Fibroblast of upper back skin (primary cell): ENCODE measurements at places on chromosomes 13 and 19.

DNA sequence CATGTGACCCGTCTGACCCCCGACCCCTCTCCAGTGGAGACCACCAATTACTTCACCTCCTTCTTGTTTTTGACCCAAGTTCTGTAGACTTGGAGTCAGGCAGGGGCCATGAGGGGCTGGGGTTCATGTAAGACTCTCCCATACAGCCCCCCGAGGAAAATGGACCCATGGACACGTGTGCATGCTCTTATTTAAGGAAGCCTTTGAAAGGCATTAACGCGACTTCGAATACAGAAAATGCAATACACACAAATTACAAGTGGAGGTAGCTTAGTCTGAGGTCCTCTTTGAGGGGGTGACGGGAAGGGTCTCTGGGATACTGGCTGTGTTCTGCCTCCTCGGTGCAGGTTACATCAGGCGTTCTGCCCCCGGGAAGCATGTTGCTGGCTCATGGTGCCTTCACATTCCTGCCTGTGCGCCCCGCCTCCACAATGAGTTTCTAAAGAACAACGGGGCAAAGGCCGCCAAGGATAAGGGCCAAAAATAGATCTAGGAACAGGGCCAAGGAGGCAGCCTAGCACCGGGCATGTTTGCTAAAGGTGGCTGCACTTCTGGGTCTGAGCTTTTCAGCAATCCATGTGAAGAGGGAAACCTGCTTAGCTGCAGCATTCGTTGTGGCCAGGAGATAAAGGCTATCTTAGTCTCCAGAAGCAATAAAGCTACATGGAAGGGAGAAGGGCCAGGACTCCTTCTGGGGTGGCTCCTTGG lies 54.5 kb downstream of the RAB20 start:
- no peak for DNase-seq

GRCh38 chr13:59880468-59880867 lies 283.3 kb downstream of the DIAPH3 start:
- peak; percentile 11 for DNase-seq

GRCh38 chr13:99926014-99926731 lies 45.4 kb downstream of the ZIC5 start:
- DNase-seq = peak; percentile 28

- DNase-seq = no peak
Observed at GRCh38 chr13:19062801-19063200, 118.8 kb downstream of the TUBA3C start.

DNA sequence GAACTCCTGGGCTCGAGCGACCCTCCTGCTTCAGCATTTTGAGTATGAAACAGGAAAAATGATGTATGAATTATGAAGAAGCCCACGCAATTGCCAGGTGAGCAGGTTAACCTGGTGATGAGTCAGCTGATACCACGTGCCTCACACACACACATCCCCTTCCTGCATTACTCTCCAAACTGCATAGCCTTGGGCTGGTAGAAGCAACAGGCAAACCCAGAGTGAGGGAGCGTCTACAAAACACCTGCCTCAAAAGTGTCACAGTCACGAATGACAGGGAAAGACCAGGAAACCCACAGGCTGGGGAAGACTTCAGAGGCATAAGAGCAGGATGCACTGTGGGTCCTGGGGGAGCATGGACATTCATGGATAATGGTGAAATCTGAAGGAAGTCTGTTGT lies 192.8 kb upstream of the IRS2 start:
- DNase-seq = no peak

DNA sequence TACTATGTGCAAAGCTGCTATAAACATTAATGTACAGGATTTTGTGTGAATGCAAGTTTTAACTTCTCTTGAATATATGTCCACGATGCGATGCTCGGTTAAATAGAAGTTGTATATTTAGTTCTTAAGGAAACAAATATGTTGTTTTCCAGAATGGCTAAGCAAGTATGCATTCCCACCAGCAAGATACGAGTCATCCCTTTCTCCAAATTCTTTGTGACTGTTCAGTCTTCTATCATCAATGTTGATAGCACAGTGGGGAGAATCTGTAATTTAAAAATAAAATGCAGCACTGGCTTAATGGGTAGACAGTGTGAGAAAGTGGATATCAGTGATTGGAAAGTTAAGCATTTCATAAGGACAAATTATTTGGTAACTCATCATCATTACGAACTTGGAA lies 1340.8 kb downstream of the PCDH9 start:
- DNase-seq = peak; percentile 10

GRCh38 chr13:102138635-102139190 lies 263.1 kb downstream of the FGF14 start:
- DNase-seq = no peak

DNA sequence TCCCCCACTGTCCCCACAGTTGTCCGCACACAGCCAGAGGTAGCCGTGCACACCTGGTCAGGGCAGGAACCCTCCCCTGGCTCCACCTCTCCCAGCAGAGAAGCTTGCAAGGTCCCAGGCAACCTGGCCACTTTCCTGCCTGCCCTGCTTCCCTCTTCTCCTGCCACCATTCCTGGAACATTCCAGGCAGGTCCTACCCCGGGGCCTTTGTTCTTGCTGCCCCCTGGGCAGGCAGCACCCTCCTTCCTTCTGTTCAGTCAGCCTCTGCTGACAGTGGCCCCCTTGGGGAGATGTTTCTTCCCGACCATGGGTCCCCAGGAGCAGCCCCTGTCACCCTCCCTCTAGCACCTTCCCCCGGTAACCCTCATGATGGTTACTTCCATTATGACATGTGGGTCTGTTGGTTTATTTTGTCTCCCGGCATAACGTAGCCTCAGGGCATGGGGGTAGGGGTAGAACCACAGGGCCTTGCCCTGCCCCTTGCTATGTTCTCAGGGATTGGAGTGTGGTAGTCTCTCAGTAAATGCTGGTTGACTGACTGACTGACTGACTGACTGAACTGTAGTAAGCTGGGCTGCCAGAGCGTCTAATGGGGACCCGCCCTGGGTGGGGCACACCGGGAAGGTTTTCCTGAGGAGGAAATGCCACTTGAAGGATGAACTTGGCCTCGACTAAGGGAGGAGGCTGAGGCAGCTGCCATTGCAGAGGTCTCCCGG lies 10.8 kb downstream of the PAK4 start:
- DNase-seq = no peak

DNA sequence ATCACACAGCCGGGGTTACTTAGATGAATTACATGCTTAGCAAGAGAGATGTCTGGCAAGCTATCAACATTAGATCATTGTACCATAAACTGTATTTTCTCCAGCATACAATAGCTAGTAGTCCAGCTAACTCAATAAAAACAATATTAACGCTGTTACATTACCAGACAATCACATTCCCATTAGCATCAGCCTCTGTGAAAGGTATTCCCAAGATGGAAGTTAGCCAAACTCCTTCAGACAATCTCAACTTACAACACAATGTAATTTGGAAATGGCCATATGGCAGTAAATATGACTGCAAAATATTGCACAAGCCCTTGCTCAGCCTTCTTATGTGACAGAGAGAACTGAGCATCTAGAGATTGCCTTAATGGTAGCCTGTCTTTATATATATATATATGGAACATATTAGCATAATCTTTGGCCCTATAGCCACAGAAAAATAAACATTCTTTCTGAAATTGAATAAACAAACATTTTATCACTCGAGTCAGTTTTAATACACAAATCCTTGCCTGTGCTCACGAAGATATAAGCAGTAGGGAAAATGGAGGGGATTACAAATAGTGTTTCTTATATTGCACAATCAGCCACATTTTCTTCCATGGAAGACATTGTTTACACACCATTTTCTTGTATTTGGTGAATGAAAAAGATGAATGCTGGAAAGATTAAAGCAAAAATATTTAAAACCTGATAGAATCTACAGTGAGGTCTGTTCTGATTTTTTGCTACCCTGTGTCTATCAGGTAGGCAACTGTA lies 1060.5 kb downstream of the DIAPH3 start:
- peak; percentile 81 for DNase-seq

- DNase-seq = no peak
Observed at GRCh38 chr19:7985481-7985911, 19.9 kb downstream of the ELAVL1 start.

DNA sequence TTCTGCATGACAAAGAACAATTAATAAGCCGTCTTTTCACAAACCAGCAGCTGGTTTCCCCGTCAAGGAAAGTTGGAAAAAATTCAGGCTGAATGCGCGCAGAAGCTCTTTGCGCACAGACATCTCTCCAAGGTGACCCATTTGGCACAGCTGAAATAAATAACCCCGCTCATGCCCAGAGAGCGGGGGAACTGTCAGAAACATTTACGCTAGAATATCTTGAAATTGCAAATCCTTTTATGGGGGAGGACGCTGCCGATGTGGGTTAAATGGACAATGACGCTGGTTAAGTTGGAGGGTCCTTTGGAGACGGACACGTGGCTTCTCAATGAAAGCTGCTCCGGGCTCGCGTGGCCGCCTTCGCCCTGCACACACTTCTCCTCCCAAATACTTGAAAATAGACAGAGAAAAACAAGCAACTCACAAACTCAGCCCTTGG lies 30.6 kb downstream of the GSX1 start:
- DNase-seq = no peak

GRCh38 chr13:18951412-18951811 lies 230.2 kb downstream of the TUBA3C start:
- no peak for DNase-seq

DNA sequence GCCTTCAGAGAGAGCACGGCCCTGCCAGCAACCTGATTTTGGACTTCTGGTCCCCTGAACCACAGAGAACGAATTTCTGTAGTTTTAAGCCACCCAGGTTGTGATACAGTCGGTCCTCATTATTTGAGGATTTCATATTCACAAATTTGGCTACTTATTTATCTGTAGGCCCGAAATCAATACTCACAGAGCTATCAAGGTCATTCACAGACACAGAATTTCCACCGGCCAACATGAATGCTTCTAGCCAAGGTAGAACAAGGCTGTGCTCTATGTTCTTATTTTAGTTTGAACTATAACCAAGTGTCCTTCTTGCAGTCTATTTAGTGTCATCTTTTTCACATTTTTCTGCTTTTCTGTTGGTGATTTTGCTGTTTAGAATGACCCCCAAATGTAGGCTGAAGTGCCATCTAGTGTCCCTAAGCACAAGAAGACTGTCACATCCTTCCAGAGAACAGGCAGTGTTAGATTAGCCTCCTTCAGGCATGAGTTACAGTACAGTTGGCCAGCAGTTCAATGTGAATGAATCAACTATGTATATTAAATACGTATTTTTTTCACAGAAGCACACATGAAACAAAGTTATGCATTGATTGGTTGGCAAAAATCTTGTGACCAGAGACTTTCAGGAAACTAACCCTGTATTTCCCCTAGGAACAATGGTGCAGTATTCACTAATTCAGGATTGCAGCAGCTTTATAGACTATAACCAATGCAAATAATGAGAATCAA lies 63.5 kb downstream of the C13orf42 start:
- no peak for DNase-seq

DNA sequence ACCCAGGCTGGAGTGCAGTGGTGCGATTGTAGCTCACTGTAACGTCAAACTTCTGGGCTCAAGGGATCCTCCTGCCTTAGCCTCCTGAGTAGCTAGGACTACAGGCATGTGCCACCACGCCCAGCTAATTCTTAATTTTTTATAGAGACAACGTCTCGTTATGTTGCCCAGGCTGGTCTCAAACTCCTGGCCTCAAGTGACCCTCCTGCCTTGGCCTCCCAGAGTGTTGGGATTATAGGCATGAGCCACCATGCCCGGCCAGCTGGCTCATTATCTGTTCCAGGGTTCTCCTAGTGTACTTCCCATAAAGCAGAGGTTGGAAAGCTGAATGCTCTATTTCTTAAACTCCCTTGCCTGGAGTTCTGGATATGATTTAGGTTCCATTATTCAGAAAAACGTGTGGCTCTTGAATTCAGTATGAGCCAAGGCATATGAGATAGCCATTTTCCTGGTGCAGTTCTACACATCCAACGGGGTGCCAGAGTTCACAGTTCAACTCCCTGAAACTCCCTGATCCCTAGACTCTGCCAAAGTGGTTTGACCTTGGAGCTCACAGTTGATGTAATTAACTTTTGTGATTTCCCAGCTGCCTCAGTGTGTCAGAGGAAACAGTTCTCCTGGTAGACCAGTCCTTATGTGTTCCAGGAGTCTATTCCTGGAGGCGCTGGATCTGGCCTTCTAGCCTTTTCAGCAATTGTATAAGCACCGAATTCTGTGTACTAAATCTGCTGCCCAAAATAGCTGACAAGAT lies 21.6 kb downstream of the GPR183 start:
- DNase-seq = no peak

- no peak for DNase-seq
Observed at GRCh38 chr13:97285221-97285955, 63.3 kb downstream of the MBNL2 start.

DNA sequence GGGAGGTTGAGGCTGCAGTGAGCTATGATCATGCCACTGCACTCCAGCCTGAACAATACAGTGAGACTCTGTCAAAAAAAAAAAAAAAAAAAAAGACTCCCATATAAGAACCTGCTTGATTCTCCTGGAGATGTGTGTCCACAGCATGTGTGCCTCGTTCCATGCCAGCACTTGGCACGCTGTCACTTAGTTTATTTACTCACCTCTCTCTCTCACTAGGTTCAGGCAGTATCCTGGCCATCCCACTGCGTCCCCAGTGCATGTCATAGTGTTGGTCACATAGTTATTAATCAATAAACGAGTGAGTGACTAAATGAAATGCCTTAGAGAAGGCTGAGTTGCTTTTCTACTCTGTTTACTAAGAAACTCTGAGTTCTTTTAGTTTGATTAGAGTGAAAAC lies 79.1 kb upstream of the GPR12 start:
- DNase-seq = no peak

DNA sequence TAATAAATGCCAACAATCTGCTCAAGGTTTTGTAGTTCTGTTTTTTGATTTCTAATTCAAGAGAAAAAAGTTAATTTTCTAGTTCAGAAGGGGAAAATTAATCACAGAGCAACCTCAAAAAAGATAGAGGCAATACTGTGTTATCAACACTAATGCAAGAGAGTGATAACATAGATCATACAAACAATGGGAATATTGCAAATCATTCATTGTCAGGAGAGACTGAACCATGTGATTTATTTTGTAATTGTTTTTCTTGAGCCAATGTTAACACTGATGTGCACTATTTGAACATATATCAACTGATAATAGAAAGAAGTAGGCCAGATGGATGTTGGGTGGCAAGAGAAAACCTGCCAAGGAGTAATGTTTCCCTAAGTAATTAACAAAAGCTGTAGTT lies 19.9 kb downstream of the PCDH9 start:
- no peak for DNase-seq

DNA sequence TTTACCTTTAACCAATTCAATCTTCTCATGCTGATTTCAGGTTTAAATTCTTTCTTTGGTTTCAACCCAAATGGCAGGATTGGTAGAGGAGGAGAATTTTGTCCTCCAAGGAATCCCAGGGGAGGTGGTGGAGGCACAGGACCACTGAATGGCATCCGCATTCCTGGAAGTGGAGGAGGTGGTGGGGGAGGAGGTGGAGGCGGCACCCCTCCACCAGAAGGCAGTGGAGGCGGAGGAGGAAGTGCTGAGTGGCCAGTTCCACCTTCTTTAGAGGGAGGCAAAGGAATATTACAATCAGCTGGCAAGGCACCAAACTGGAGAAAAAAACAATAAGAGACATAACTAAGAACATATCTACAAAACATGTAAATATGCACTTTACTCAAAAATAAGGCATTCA lies 192.9 kb downstream of the DIAPH3 start:
- no peak for DNase-seq
